ENCODE measurements at places on chromosomes 5 and 9. TPM values are rescaled to one million over a fixed set of nuclear protein-coding genes. Genes with fewer than 3 reads are reported as not detected.

PAEP gene
- total RNA-seq = not detected

C5orf58 gene
- total RNA-seq = not detected

C1QTNF3 gene
- total RNA-seq = 2.0 TPM

GRCh38 chr5:56549096-56549886 lies 266.1 kb upstream of the MAP3K1 start:
- no peak for DNase-seq
- H3K27me3 ChIP-seq = no peaks in the 10 kb centered on the region
- H3K4me3 ChIP-seq = no peak overlapping the region
- peaks cover 2% of the 10 kb centered on the region for H3K4me1 ChIP-seq

GRCh38 chr9:37776328-37776727 lies 8.5 kb downstream of the EXOSC3 start:
- no peak overlapping the region for H3K4me3 ChIP-seq
- H3K4me1 ChIP-seq = peaks cover 8% of the 10 kb centered on the region
- no peaks in the 10 kb centered on the region for H3K27me3 ChIP-seq
- DNase-seq = no peak

Measured in activated CD4-positive, alpha-beta T cell treated with anti-CD3 and anti-CD28 coated beads, Interleukin-2, amount 10 ng/mL, durations not matched to agents 24 days and 14 days (primary cell).